ENCODE measurements at places on chromosomes 6 and 20.

DNA sequence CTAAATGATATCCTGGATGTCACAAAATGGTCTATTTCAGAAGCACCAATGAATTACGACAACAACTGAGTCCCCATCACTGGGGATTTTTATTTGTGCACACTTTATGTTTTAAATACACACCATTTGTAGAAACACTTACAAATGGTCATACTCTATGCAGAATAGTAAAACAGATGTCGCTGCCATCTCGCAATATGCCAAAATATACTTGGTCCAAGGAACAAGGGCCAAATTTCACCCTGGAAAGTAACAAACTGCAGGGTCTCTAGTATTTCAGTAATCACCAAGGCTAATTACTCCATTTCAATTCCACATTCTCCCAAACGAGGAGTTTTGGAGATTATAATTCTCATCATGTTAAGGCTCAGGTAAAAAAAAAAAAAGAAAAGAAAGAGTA, 215.2 kb downstream of the LMBRD1 start:
- DNase-seq, result no peak

GRCh38 chr20:46992640-46993035, 98.0 kb downstream of the EYA2 start:
- DNase-seq, result no peak

GRCh38 chr6:160015778-160016684, 47.1 kb downstream of the IGF2R start:
- no peak for DNase-seq

DNA sequence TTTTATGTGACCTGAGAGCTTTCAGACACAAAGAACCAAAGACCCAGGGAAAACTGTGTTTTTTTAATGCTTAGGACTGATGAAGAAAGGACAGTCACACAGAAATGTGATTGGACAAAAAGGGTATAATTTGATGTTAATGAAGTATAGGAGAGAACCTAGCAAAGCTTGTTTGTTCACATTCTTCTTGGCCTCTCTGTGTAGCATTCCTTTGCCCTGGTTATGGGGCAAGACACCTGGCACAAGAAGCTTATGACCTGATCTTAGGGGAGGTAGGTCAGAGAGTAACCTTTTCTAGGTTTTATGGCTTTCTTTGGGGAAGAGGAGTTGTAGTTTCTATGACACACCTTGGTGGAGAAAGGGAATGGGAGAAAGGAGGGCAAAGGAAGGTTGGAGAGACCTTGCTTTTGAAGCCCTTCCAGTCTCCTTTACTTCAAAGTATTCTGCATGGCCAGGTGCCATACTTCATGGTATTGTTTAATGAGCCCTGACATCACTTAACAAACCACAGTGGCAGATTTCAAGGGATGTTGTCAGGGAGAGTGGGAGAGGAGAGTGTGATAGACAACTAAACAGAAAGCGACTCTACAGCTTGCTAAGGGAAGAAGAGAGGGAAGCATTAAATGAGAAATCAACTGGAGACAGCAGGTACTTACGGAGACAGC, 701.8 kb upstream of the FLRT3 start:
- DNase-seq, result no peak

GRCh38 chr20:44810391-44811149, at the start of gene RIMS4:
TSS of gene RIMS4 (minus strand) at chr20:44810546. CDS start at chr20:44810271, 275 bp downstream.
- no peak for DNase-seq

GRCh38 chr6:52049252-52050050, 38.0 kb downstream of the PKHD1 start:
- peak; percentile 3 for DNase-seq

Data from fibroblast of skin of left quadriceps (primary cell).